ENCODE measurements at places on chromosomes 5 and 9.

- no peak for DNase-seq
Measured at GRCh38 chr5:94433397-94434163, 184.8 kb downstream of the KIAA0825 start.

DNA sequence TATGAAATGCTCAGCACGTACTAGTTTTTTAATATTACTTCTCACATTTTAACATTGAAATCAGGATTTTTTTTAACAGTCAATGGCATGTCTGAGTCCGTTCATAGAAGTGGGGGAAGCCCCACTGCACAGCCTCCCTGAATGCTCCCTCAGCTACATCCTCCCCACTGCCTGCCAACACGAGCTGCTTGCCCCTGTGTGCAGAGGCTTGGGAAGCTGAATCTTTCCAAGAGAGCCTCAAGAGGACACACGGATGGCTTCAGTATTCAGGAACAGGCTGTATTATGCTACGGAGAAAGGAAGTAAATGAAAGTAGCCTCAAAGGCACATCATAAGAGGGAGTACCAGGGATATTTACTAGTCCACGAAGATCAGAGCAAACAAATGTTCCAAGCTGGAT, 248.7 kb downstream of the SPOCK1 start:
- DNase-seq: no peak

DNA sequence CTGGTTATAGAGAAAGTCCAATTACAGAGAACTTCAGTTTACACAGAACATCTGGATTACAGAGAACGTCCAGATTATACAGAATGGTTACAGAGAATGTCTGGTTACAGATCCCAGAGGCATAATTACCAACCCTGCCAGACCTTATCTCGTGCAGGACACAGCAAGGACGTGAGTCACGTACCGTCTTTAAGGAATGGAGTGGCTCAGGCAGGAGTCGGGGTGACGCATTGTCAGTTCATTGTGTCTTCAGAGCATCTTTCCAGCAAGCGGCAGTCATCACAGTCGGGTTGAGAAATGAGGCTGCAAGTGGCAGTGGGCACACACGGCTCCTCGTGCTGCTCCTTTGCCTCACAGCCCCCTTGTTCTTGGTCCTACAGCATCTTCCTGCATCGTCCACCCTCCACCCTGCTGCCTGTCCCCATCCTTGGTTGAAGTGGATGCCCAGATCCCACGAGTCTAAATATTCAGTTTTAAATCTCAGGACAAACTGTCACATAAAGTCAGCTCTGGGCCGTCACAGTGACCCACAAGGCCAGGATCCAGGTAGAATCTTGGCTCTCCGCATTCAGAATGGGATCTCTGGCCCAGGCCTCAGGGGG, 30.0 kb upstream of the SLC6A19 start:
- no peak for DNase-seq

DNA sequence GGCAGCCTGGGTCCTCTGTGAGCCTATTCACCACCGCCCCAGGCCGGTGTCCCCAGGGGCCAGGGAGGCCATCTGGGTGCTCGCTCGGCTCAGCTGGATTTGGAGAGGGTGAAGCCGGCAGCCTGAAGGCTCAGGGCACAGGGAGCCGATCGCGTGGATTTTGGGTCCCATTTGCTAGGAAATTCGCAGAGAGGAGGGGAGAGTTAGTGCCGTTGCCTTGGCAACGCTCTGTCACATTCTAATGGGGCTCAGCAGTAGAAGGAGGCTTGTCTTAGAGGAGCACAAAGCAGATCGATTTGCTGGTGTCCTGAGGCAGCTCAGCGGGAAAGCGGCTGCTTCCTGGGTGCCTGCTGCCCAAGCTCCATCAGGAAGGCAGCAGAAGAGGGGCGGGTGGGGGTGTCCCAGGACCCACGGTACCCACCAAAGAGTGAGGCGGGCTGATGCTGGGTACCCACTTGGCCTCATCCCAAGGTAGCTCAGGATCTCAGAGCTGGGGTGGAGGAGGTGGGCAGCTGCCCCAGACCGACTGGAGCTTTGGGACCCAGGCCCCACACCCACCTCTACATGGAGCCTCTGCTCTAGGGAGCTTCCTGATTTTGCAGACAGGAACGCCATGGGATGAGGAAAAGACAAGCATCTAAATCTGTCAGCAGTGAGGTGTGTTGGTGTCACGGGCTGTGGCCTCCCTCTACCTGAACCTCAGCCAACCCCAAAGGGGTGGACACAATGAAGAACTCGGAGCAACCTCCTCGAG, 17.1 kb upstream of the OLFM1 start:
- DNase-seq: no peak

GRCh38 chr5:95936812-95937397, 24.7 kb downstream of the ELL2 start:
- no peak for DNase-seq

GRCh38 chr5:137280656-137281055, 218.5 kb downstream of the SPOCK1 start:
- no peak for DNase-seq

GRCh38 chr5:167294882-167295680, 996.4 kb upstream of the WWC1 start:
- no peak for DNase-seq

DNA sequence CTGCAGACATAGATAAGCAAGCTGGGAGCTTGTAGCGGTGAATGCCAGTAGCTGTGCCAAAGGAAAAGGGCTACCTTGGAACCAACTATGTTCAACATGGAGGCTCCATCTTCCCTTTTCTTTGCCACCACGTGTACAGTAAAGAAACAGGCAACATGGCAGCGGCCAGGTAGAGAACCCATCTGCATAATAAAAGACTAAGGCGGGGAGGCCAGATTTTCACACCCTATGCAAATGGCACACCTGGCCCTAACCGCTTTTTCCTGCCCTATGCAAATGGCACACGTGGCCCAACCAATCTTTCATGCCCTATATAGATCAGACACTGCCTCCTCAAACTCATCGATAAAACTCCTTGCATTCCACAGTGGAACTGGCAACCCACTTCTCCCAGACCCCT, 477.5 kb upstream of the EDIL3 start:
- DNase-seq: no peak

- DNase-seq: no peak
Measured at GRCh38 chr5:154474396-154475334, 3.4 kb downstream of the HAND1 start.

GRCh38 chr5:72543365-72543764, 36.2 kb upstream of the ZNF366 start:
- DNase-seq: no peak

DNA sequence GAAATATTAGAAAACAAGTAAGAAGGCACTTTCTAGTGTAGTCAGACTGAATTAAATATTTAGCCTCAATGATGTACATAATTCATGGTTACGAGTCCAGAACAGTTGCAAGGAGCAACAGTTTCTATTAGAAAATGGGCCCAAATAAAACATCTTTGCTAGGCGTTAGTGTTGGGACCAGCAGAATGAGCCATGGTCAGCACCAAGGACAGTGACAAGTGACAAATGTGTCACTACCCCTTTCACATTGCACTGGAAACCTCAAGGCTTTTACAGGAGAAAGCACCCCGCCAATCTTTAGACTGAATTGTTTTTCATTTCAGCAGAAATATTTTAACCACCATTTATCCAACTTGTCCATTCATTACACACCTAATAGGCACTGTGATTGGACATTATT, 301.3 kb upstream of the ADCY2 start:
- DNase-seq: no peak

GRCh38 chr5:110956280-110956912, 115.1 kb upstream of the TSLP start:
- DNase-seq: no peak

DNA sequence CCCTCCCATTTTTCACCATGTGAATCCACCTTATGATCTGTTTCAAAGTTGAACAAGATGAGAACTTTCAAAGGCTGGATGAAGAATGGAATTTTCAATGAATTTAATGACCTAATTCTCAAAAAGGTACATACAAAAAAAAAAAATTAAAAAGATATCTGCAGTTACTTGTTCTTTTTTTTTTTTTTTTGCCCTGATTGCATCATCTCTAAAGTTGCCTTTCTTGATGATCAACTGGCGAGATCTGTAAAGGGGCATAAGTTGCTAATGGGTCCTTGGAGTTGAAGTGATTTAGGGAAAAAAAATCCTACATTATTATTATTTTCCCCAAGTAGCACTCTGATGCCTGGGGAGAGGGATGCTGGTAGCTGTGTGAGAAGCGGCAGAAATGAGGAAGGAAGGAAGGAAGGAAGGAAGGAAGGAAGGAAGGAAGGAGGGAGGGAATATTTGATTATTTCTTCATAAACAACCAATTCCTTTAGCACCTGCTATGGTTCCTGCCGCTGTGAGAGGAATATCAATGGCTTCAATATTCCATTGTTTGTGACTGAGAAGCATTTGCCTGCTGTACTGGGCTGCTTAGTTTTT, 48.8 kb upstream of the CD180 start:
- DNase-seq: no peak

DNA sequence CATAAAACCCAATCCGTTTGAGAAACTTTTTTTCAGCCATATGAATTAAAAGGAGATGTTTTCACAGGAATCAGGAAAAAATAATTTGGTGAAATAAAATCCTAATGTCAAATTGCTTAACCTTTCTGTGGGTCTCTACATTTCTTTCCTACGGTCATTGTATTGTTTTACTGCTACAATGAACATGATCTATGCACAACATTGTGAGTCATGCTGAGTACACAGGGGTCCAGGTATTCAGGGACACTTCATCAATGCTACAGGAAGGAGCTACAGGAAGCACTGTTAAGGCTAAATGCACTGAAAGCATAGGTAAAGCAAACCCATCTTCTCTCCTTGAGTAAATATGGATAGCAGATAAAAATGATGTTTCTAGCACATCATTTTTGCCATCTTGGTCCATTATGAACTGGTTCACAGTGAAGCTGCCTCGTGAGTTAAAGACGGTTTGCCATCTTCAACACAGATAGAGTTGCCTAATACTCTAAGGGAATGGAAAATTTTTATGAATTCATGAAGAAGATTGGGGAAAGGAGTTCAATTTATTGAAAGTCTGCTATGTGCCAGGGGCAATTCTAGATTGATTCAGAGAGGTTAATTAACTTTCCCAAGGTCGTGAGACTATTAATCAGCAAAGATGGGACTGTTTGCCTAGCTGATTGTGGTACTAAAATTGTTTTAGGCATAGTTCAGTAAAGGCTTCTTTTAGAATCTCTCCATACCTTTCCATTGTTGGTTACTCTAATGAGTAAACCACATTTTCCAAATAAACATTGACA, 85.5 kb downstream of the DIRAS2 start:
- DNase-seq: no peak

- no peak for DNase-seq
Measured at GRCh38 chr5:180633283-180634177, 15.9 kb downstream of the FLT4 start.

- no peak for DNase-seq
Measured at GRCh38 chr9:89496645-89497256, 1.2 kb downstream of the SEMA4D start.

DNA sequence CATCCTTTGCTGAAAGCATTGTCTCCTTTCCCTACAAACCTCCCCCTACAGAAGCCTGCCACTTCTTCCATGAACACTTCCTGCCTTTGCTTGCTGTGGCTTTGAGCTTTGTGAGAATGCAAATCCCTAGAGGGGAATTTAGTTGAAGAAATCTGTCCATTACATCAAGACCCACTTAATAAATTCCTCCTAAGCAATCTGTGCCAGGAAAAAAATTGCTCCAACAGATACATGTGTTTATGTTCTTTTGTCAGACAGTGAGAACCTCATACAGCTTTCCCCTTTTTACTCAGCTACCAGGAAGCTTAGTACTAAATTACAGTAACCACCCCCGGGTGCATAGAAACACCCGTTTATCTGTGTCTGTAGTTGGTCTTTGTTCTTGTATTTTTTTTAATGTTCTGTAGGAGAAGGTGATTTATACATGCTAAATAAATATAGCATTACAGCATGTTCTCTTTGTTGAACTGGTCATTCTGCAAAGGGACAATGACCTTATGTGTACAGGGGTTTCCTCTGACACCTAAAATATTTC, 43.9 kb downstream of the SH3TC2 start:
- DNase-seq: no peak

- no peak for DNase-seq
Measured at GRCh38 chr9:28967226-28967625, 1393.9 kb upstream of the C9orf72 start.

GRCh38 chr5:180807046-180807445, 4.4 kb upstream of the MGAT1 start:
- DNase-seq: no peak

DNA sequence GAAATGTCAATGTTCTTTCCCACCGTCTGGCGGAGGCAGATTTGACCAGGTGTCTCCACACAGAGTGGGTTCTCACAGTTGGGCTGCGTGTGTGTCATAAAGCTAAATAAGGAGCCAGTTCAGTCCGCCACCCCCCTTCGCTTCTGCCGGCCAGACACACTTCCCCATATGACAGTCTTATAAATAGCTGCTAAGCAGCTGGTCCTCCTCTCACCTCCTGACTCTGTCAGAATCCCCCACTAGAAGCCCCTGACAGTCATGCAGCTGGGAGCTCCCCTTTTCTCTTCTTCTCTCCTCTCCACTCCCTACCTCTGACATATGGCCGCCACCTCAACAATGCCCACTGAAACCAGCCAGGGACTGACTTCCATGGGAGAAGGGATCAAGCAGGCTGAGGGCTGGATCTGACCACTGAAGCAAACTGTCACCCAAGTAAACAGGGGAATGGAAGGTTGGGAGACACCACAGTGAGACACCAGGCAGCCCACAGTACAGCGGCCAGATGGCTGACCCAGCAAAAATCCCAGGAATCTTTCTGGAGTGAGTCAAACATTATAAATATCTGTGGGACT, 141.9 kb upstream of the EFNA5 start:
- DNase-seq: no peak

DNA sequence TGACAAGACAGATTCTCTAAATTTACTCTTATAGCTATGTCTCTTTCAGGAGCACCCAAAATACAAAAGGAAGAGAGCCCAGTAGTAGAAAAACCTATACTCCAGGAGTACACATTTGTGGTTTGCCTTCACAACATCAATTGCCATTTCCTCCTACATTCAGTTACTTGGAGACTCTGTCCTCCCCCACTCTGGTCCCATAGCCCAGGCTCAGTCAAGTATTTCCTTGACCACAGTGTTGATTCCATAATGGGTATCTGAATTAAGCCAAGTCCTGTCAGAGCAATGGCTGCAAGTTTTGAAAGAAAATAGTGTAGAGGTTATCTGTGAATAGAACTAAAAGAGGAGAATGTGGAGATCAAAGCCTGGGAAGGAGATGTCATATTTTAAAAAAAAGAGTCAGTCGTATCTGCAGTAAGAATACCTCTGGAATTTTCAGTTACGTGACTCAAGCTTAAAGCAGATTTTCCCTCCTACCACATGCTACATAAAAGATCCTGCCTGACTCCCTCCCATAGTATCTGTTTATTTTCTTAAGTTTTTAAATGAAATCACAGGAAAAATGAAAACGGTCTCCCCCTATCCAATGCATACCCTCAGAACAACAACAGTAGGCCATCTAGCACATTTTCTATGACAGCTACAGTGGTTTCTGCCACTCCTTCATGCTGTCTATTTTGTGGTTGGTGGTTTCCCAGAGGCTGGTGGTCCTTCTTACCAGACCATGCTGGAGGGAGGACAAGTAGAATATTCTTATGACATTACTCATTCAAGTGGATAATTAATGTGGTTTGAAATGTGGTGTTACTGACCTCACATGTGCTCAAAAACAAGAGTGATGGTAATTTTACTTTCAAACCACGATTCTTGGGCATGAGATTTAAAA, 249.7 kb upstream of the TMEM161B start:
- no peak for DNase-seq
